ENCODE measurements at places on chromosomes 3 and 15.

GRCh38 chr3:112925969-112926368, 48.9 kb downstream of the CD200R1 start:
- no peak for DNase-seq

DNA sequence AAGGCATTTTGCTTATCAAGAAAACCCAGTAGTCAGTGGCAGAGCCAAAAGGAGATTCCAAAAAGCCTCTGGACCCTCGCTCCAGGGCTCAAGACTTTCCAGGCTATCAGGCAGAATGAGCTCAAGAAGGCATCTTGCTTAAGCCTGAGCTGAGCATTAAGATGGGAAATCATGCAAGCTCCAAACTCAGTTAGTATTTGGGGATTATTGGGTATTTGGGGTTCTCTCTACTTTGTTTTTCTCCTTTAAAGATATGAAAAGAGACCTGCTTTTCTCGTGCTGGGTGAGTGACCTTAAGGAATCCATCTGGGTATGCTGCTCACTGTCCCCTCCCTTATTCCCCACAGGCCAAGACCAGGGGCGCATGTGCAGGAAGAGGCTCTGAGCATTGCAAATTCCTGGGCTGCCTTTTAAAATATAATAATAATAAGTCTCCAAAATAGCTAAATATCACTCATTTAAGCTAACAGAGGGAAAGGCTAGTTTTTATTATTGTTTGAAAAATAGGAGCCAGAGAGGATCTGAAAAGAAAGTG, 75.4 kb upstream of the HACD2 start:
- DNase-seq = peak; percentile 76

- DNase-seq = peak; percentile 78
Observed at GRCh38 chr15:52528564-52529340, at the start of gene MYO5A. TSS of gene MYO5A (minus strand) at chr15:52528880. CDS start at chr15:52528806, 74 bp downstream.

- DNase-seq = no peak
Observed at GRCh38 chr3:4401441-4401840, 65.6 kb downstream of the SUMF1 start.

- DNase-seq = peak; percentile 63
Observed at GRCh38 chr15:32888221-32888761, 170.5 kb downstream of the GREM1 start.

DNA sequence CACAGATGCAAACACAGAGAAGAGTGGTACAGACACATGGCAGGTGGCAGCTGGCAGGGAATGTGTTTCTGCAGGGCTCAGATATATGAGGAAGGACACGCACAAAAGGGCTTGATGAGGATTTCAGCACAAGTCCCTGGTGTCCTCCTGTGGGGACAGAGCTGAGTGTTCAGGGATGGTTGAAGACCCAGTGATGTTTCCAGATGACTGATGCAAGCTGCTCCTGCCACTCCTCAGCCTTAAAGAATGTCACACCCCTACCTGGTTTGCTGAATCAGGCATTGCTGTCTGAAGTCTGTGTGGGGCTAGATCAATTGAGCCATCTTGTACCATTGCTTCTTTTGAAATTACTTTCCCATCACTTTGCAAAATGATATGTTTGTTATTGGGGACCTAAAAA, 40.2 kb downstream of the TNFAIP8L3 start:
- DNase-seq = no peak

DNA sequence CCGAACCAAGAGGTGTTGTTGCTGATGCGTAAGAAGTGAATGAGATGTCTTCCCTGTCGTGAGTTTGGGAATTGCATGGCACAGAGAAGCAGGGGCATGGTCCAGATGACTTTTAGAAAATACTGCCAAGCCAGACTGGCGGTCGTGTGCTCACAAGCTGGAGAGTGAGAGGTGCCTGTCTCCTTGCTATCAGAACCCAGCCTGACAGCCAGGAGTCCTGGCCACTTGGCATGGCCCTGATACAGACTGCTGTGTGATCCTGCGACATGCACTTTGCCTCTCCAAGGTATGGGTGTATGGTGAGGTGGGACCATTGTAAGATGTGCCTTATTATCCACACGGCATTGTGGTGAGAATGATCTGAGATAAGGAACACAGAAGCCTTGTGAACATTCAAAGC, 93.0 kb downstream of the SMAD3 start:
- no peak for DNase-seq

- DNase-seq = no peak
Observed at GRCh38 chr15:58174709-58175108, 36.5 kb downstream of the AQP9 start.

GRCh38 chr3:157775446-157775845, 272.2 kb upstream of the VEPH1 start:
- no peak for DNase-seq

DNA sequence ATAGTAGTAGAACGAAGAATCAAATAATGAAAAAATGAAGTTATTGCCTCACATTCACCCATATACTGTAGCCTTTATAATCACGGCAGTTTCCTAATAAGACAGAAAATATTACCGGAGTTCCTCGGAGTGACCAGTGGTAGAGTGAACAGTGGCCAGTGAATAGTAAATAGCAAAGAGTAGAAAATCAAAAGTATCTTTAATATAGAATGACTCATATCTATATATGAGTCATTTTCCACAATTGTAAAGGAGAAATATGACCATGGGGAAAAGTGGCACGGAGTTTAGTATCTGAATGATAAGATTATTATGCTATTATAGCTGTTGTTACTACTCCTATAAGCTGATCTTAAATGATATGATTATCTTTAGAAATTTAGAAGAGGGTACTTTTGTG, 38.5 kb downstream of the ZBTB20 start:
- no peak for DNase-seq

- no peak for DNase-seq
Observed at GRCh38 chr15:98963444-98963843, 44.1 kb downstream of the PGPEP1L start.
